ENCODE measurements at places on chromosomes 6 and 20.

GRCh38 chr6:156916130-156916801, 139.1 kb downstream of the ARID1B start:
- no peak for DNase-seq

- no peak for DNase-seq
Observed at GRCh38 chr6:106783640-106784566, 154.5 kb downstream of the QRSL1 start.

DNA sequence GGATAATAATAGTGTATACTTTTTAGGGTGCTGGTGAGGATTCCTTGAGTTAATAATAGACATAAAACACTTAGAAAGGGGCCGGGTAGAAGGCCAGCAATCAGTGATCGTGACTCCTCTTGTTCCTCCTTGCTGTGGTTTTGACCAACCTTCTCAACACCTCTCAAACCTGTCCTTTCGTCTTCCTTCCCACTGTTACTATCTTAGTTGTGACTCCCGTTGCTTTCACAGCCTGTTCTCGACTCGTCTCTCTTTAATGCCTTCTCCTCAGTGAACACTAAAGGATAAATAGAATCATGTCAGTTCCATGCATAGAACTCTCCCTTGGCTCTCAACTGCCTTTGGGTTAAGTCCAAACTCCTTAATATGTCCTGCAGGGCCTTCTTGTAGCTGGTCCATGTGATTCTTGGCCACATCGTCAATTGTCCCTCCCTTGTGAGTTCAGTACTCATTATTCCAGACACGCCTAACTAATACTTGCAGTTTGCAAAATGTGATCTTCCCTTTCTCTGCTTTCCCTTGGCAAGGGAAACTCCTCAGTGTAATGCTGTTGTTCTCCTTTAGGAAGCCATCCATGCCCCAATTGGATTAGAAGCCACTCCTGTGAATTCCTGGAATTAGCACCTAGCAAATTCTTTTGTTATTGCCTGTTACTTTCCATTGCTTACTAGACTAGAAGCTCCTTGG, 164.9 kb downstream of the UTRN start:
- peak; percentile 48 for DNase-seq

DNA sequence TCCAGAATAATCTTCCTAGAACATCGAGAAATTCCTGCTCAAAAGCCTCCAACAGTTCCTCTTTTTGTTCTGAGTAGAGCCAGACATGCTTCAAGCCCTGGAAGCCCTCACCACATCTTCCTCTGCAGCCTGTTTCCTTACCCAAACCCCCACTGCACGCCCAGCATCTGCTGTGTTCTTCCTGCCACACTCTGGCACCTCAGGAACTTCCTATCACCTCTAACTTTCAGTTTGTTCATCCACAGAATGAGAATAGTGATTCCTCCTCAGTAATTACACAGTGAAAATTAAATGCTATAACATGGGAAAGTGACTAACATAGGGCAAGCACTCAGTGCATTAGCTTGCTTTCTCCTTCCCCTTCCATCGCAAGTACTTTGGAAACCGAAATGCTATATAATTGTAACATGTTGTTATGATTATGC, 26.3 kb downstream of the C6orf89 start:
- no peak for DNase-seq

All from endodermal cell (in vitro differentiated cells).